NCI-H1105 treated with DMSO at 0.1 percent for 48 hours (cell line): ENCODE measurements at places on chromosomes 6 and 20.

DNA sequence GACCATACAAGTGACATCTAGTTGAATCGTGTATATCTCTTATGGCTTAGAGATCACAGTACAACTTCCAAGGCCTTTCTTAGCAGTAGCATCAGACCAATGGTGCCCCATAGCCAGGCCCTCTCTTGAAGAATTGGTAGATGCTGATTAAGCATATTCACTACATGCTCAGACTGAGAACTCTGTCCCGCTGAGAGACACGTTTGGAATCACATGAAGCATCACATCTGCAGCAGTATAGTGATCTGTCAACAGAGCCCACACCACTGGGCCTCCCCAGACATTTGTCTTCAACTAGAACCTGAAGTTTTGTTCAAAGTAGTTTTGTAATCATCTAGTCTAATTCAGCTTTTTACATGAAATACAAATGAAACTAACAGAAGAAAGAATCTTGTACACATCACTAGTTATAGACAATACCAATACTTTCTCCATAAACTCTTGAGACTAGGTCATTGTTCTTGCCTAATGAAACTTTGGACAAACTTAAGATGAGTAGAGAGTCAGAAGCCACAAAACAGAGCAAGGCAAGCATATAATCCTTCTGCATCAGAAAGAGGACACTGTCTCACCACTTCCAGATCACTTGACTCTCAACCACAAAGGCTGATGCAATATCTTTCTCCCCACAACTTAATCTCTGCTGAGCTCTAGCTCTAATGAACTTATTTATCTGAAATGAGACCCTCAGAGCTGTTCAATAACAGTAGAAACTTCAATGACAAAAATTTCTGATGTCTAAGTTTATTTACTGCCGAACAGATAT lies 182.7 kb downstream of the TBX18 start:
- no peak for DNase-seq

DNA sequence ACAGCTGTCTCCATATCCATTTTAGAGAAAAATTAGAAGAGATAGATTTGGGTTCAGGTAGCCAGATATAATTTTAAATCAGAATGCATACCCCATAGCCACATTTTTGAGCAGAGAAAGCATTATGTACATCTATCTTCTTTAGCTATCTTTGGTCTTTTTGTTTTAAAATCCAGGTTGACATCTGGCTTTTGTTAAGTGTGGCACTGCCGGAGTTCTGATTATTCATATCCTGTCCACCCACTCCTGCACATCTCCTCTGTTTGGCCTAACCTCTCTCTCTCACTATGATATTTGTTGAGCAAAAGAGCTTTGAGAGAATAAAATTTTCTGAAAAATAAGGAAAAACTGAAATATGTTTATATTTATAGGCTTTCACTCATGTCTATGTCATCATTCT lies 189.7 kb downstream of the PACRG start:
- DNase-seq: no peak

DNA sequence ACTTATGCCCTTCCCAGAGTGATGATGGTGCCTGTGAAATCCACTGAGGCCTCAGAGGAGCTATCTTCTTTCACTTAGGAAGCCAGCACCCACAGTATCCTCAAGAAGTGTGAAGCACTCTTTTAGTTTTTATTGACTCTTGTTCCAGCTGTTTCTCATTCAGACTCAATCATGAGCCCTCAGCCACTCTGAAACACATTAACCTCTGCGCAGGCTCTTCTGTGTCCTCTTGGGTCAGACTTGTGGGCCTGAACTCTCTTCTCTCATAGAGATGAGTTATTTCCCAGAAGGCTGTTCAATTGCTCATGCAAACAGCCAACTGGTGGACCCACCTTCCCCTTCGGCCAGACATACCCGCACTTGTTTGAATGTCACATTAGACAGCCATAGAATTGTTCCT lies 27.8 kb upstream of the PREP start:
- no peak for DNase-seq

- DNase-seq: no peak
Measured at GRCh38 chr6:43613721-43614395, 15.2 kb downstream of the GTPBP2 start.

DNA sequence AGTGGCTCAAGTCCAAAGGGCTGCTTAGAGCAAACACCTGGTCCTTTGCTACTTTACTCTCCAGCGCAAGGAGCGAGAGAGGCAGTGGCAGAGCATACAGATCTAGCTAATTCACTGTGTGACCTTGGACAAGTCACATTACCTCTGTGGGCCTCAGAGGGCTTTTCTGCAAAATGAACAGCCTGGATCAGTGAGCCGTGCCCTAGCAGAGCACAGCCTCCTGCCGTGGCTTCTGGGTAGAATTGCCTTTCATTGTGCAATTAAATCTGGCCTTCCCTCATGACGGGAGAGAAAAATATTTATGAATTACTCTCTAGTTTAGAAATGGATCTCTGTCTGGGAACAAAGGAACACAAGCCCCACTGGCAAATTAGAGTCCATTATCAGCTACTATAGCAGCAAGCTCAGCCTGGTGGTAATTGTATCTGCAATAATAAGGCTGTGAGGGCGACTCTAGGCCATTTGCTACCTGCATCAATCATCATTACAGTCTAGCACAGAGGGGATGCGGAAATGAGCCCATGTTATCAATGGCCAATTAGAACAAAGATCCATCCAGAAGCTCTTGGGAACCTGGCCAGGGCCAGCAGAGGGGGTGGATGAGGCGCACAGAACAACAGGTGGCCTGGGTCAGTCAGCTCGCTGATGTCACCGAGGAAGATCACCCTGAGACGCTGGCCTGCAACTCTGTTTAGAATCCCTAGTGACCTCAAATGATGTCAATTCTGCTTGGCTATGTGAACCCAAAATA lies 114.2 kb upstream of the LY86 start:
- DNase-seq: peak; percentile 9

- no peak for DNase-seq
Measured at GRCh38 chr20:50338479-50339391, 148.1 kb downstream of the CEBPB start.

DNA sequence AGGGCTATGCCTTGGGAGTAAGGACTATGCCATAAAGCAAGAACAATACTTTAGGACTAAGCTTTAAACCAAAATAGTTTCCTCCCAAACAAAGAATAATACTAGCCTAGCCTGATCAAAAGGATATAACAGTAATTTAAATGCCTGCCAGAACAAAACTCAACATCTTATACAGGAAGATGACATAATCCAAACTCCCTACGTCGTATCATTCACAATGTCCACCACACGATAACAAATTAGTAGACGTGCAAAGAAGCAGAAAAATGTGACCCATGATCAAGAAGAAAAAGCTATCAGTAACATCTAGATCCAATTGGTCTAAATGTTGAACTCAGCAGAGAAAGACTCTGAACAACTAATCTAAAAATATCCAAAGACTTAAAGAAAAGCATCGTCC lies 65.8 kb downstream of the RSPH3 start:
- no peak for DNase-seq

- DNase-seq: no peak
Measured at GRCh38 chr6:69096681-69097080, 461.6 kb downstream of the ADGRB3 start.

DNA sequence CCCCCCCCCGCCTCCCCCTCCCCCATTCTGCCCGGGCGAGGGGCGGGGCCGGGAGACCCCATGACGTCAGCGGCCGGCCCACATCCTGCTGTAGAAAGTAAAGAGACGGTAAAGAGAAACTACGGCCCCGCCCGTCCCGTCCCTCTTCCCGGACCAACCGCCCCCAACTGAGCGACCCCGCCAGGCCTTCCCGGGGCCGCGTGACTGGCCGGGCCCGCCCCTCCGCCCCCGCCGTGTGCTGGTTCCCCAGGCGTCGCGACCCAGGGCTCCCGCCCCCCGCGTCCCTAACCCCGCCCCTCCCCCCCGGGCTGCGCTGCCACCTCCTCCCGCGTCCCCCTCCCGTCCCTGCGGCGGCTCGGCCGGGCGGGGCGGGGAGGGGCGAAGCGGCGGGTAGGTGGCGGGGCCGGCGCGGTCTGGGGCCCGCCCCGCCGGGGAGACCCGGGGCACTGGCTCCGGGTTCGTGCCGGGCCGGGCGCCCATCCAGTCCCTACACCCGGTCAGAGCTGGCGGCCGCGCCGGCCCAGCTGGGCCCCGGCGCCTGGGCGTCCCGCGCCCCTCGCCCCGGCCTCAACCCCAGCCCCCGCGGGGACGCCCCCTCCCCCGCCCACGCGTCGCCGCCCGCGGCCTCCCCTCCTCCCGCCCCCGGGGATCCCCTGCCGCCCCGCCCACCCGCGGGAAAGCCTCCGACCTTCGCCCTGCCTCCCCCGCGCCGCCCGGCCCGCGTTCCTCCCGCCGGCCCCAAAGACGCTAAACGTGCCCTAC lies 655 bp upstream of the HIVEP1 start:
- DNase-seq: peak; percentile 91

DNA sequence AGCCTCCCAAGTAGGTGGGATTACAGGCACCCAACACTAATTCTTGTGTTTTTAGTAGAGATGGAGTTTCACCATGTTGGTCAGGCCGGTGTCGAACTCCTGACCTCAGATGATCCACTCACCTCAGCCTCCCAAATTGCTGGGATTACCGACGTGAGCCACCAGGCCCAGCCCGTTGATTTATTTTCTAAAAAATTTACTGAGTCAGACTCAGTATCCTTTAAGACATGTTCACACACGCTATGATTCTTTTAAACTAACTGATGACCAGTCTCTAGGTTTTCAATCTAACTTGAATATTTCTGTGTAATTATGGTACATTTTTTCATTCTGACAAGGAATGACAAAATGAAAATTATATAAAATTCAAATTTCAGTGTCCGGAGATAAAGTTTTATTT lies 114.5 kb downstream of the MMUT start:
- DNase-seq: no peak

DNA sequence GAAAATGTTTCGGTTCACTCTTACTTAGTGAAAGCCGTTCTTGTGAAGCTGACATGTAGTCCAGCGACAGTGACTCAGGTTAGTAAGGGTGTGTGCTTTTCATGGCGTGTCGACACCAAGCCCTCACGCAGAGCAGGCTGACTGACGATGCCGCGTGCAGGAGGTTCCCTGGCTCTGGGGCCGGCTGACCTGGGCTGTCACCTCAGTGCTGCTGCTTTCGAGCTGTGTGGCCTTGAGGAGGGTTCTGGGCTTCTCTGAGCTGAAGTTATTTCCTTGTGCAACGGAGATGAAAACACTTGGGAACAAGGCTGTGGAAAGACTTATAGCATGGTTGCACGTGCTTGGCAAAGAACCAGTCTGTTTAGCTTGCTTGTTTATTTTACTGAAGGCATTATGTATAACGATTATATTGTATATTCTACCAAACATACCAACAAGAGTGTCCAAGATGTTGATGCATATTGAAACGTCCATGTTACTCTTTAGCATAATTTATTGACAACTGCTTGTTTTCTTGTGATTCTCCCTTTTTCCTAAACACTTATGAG lies 59.2 kb downstream of the PHACTR3 start:
- DNase-seq: no peak

DNA sequence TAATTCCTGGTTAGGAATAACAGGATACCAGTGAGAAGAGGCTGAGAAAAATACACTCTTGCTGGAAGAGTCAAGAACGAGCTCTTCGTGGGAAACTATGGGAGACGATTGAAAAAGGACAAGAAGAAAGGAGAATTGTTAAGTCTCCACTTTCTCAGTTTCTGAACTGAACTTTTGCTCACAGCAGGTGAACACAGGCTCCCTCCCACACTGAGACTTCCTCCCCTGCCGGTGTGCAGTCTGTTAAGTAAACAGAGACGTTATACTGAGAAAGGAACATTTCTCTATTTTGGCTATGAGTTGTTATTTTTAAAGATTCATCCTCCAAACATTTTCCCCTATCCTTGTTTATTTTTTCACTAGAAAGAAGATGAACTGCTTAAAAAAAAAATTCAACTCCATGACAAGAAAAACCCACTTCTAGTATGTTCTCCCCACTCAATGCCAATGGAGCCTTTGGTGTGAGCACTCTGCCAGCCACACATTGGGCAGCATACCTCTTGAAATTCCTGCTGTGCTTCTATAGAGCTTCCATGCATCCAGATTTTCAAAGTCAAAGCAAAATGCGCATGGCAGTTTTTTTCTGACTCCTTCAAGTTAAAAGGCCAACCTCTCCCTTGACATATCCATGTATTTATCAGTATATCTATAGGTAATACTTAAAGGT lies 250.5 kb downstream of the ESR1 start:
- no peak for DNase-seq

DNA sequence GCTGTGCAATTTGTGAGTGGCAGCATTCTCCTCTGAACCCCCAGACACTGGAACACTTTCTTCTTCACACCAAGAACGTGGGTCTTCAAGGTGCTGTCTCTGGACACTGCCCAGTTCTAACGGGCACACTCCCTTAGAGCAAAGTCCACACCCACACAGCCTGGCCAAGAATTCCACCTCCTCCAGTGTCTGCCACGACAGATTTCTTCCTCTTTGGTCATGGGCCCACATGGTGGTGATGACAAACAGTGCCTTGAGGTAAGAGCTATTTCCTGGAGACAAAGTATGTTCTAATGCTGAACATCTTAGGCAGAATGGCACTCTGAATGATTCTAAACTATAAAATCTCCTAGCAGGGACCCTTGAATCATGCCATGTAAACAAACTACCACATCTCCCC lies 25.5 kb upstream of the SSTR4 start:
- no peak for DNase-seq

DNA sequence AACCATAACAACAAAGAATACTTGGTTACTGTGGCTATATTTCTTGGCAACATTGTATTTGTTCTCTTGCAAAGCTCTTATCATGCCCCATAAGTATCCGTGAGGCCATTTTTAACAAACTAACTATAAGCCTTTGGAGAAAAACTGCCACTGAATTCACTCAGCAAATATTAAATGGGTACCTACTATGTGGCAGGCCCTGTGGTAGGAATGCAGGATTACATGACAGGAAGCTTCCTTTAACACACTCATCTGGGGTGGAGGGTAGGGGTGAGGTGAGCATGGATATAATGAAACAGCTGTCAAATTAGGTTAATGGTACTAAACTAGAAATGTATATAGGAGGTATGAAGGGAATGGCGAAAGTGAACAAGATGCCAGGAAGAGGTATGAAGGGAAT lies 504.8 kb downstream of the MEI4 start:
- no peak for DNase-seq

GRCh38 chr6:31622684-31623091 lies 2.2 kb downstream of the PRRC2A start:
- DNase-seq: no peak

DNA sequence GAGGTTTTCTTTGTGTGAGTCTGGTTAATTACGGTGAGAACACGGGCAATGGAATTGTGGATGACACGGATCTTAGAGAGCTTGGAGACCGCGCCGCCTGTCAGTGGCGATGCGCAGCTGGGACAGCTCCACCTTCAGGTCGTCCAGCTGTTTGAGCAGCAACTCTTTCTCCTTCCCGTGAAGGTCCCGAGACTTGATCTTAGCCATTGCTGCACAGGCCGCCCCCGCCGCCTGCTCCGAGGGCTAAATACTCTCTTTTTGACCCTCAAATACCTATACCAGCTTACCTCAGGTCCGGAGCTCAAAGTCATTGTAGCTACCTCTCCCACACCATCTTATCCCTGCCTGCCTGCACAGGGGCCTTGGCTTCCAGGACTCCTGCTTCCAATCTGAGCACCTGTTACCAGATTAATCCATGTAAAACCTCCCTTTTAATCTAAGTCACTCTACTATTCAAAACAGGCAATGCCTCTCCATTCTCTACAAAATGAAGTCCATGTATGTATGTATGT lies 100.2 kb downstream of the PREP start:
- DNase-seq: no peak
